ENCODE measurements at places on chromosomes 5 and 9.

DNA sequence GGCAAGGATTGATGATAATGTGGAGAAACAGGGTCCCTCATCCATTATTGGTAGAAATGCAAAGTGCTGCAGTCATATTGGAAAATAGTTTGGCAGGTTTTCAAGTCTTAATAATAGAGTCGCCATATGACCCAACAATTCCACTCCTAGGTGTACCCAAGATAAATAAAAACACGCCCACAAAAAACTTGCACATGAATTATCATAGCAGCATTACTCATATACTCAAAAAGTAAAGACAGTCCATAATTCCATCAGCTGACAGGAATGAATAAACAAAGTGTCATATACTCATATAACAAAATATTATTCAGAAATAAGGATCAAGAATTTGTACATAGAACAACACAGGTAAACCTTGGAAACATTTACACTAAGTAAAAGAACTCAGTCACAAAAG lies 242.9 kb upstream of the FTMT start:
- no peaks in the 10 kb centered on the region for H3K4me1 ChIP-seq
- no peaks in the 10 kb centered on the region for H3K36me3 ChIP-seq
- no peak overlapping the region for H3K27ac ChIP-seq
- DNase-seq: no peak

DNA sequence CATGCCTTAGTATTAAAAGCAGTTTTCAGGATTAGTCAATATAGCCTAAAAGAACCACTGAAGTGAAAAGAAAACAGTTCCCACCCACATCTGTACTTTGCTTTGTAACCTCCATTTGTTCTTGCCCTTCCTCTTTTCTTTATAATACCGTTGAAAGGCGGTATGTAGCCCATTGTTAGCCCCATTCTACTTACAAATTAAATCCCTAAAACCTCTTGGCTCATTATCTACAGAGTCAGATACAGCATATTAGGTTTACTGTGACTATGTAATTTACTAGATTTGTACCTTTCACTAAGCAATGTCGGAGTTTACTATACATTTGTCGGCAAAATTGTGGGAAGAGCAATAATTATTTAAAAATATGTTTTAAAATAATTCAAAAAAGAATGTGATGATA lies 17.3 kb downstream of the ALDH1A1 start:
- H3K27me3 ChIP-seq: peaks cover 16% of the 10 kb centered on the region
- H3K27ac ChIP-seq: no peak overlapping the region
- no peaks in the 10 kb centered on the region for H3K36me3 ChIP-seq
- H3K4me1 ChIP-seq: no peaks in the 10 kb centered on the region
- H3K4me3 ChIP-seq: no peak overlapping the region
- DNase-seq: no peak

- no peak overlapping the region for H3K27ac ChIP-seq
- H3K4me1 ChIP-seq: peaks cover 16% of the 10 kb centered on the region
- H3K27me3 ChIP-seq: no peaks in the 10 kb centered on the region
- no peaks in the 10 kb centered on the region for H3K36me3 ChIP-seq
These were observed 6.4 kb downstream of the SOWAHA start for GRCh38 chr5:132819468-132819867.

DNA sequence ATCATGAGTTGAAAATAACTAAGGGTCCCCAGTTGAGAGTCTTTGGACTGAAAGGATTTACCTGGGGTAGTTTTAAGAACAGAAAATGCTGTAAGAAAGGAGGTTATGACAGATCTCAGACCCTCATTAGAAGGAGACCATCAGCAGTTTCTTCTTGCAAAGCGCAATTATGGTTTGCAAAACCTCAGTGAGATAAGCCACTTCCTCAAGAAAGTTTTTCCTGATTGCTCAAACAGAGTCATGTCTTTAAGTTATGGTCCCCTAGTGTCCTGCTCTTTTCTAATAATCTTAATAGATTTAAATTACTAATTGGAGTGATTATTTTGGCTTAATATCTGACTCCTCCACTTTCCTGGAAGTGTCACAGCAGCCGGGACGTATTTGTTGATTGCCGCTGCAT lies 293.2 kb upstream of the KLF4 start:
- no peak for DNase-seq
- H3K27ac ChIP-seq: no peak overlapping the region
- H3K27me3 ChIP-seq: peaks cover 11% of the 10 kb centered on the region
- no peaks in the 10 kb centered on the region for H3K36me3 ChIP-seq
- peaks cover 8% of the 10 kb centered on the region for H3K4me1 ChIP-seq
- no peak overlapping the region for H3K4me3 ChIP-seq

DNA sequence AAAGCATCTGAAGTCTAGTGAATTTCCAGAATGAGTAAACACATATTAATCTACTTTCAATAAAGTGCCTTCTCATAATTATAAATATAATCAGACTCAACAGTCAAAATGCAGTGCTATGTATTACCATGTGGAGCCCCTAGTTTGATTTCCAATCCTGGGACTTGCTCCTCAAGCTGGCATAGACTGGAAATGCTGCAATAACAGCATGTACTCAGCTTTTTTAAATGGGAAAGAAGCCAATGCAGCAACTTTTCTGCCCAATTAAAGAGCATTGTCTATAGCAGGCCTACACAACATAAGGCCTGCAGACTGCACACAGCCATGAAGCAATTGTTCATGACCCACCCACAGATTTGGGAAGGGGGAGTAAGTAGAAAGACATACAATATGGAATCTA lies 103.2 kb downstream of the NR2F1-AS1 start:
- peaks cover 28% of the 10 kb centered on the region for H3K36me3 ChIP-seq
- peaks cover 10% of the 10 kb centered on the region for H3K4me1 ChIP-seq
- H3K4me3 ChIP-seq: no peak overlapping the region
- H3K27ac ChIP-seq: no peak overlapping the region

Measured in osteocyte (in vitro differentiated cells).